ENCODE measurements at places on chromosomes 3 and 15.

GRCh38 chr3:65824166-65824565 is 214.6 kb downstream of the MAGI1 start:
- DNase-seq: no peak

DNA sequence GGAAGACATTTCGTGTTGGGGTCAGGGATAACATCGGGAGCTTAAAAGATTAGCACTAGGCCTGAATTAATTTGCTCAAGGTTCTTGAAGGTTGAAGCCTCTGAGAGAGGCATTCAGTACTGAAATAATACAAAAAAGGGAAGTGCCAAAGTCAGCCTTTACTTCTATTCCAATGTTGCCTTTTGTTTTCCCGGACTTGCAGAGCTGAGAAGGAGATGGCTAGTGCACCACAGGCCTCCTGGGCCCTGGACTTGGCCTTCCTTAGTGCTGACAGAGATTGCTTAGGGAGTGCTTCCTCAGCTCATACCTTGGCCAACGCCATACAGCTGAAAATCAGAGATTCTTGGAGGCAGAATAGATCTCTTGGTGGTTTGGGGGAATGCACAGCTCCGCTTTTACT is 333.6 kb upstream of the TBL1XR1 start:
- no peak for DNase-seq

DNA sequence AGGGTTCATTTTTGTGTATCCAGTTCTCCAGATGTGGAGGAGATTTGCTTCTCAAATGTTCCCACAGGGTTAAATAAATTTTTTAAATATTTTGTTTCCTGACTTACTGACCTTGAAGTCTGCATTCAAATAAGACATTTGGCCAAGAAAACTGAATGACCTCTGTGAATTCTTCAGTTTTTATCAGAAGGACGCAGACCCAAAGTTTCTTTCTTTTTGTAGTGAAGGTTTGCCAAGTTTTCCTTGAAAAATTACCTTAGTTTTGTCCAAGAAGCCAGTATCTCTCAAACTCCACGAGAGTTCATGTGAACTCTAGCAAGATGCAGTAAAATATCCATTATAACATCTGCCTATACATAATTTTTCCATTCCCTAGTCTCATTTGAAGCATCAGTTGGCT is 202.9 kb downstream of the ZMAT3 start:
- no peak for DNase-seq

GRCh38 chr3:188021502-188022040 is 132.4 kb upstream of the LPP start:
- DNase-seq: no peak

GRCh38 chr15:71049706-71050422 is 65.4 kb upstream of the THSD4 start:
- DNase-seq: no peak

DNA sequence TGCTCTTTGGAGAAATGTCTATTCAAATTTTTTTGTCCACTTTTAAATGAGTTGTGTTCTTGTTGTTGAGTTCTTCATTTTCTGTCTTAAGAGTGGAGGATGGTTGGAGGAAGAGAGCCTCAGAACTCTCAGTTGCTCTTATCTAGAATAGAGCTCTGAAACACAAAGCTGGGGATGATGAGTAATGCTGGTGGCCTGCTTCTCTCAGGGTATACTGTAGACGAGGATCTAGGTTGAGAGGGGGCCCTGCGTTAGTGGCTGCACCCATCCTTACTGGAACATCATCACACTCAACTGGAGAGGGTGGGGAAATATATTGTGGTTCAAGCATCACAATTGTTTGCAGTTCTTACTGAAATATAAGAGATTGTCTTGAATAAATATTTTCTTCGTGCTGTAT is 1.8 kb downstream of the SPTSSB start:
- no peak for DNase-seq

Data from left kidney (tissue), 8 donors.